ENCODE measurements at places on chromosomes 1 and 21. TPM values are rescaled to one million over a fixed set of nuclear protein-coding genes. Genes with fewer than 3 reads are reported as not detected.

- DNase-seq = peak; percentile 83
Observed at GRCh38 chr1:27605796-27606707, 2.1 kb upstream of the AHDC1 start.

- DNase-seq = no peak
Observed at GRCh38 chr1:33872275-33872674, 8.4 kb downstream of the HMGB4 start.

DNA sequence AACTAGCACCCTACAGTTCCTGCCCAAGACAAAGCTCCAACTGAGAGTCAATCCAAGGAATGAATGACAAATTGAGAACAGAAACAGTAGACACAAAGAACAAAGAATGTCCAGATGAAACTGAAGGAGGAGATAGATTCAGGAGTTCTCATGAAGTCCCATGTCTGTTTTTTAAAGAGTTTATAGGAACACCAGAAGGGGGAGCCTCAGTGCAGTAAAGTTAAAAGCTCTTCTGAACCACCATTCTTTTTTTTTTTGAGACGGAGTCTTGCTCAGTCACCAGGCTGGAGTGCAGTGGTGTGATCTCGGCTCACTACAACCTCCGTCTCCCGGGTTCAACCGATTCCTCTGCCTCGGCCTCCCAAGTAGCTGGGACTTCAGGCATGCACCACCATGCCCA, 323.6 kb downstream of the MRPL39 start:
- DNase-seq = peak; percentile 7

- DNase-seq = no peak
Observed at GRCh38 chr1:73218995-73219546, 936.7 kb upstream of the NEGR1 start.

- DNase-seq = no peak
Observed at GRCh38 chr1:113128116-113128515, 55.1 kb downstream of the LRIG2 start.

DNA sequence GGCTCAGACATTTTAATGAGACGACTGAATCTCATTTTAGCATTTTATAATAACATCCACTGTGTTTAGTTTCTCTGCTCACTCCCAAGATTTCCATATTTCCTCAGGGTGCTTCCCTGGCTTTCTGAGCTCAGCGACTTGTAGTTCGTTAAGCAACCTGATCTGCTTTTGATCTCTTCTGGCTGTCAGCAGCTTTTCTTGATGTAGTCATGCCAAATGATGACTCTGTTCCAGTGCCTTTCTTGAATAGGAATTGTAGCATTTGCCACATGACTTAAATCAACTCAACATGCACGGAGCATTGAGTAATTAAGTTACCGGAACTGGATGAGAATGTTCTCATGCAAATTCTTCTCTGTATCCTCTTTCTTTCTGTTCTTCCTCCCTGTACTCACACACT, 246.1 kb downstream of the FMN2 start:
- peak; percentile 58 for DNase-seq

Gene AGRN
- total RNA-seq = 16.0 TPM

Measured in muscle of leg (tissue), 16 donors.